IgD-negative memory B cell (primary cell): ENCODE measurements at places on chromosomes 6 and 20. TPM values are rescaled to one million over a fixed set of nuclear protein-coding genes. Genes with fewer than 3 reads are reported as not detected.

Gene SMPDL3A
- polyA plus RNA-seq, result 1.4 TPM

Gene PNPLA1
- polyA plus RNA-seq, result 0.19 TPM

Gene SNAP25
- not detected for polyA plus RNA-seq

Gene TCF21
- polyA plus RNA-seq, result not detected

Gene HLA-F
- polyA plus RNA-seq, result 393 TPM

Gene VGLL2
- polyA plus RNA-seq, result not detected

Gene TNXB
- 0.21 TPM for polyA plus RNA-seq

Gene RTEL1
- 2.6 TPM for polyA plus RNA-seq

Gene FAM83C
- not detected for polyA plus RNA-seq
